Muscle of arm (tissue), 14 donors: ENCODE measurements at places on chromosomes 3 and 15. TPM values are rescaled to one million over a fixed set of nuclear protein-coding genes. Genes with fewer than 3 reads are reported as not detected.

EEFSEC gene
- 17.7 TPM for polyA plus RNA-seq

ACKR4 gene
- 1.0 TPM for polyA plus RNA-seq

ECE2 gene
- not detected for polyA plus RNA-seq

FRMD4B gene
- polyA plus RNA-seq: 18.1 TPM

UBAP1L gene
- polyA plus RNA-seq: 3.5 TPM

CCDC191 gene
- polyA plus RNA-seq: 8.8 TPM

REC114 gene
- polyA plus RNA-seq: not detected

SLC28A2 gene
- polyA plus RNA-seq: 0.14 TPM

A4GNT gene
- not detected for polyA plus RNA-seq

RASGRP1 gene
- 0.22 TPM for polyA plus RNA-seq

IL17RD gene
- polyA plus RNA-seq: not detected

BAHD1 gene
- 14.7 TPM for polyA plus RNA-seq

IQCF5 gene
- polyA plus RNA-seq: not detected

CHRNB4 gene
- 0.21 TPM for polyA plus RNA-seq

C3orf20 gene
- polyA plus RNA-seq: 0.11 TPM

NRG4 gene
- 1.1 TPM for polyA plus RNA-seq

C3orf80 gene
- polyA plus RNA-seq: 3.8 TPM

SHF gene
- polyA plus RNA-seq: 7.8 TPM

MYZAP gene
- 6.2 TPM for polyA plus RNA-seq

NRROS gene
- polyA plus RNA-seq: 6.3 TPM

ZNF197 gene
- 22.7 TPM for polyA plus RNA-seq

GOLGA8T gene
- 0.57 TPM for polyA plus RNA-seq

MAGEL2 gene
- polyA plus RNA-seq: 19.8 TPM

HES1 gene
- 27.6 TPM for polyA plus RNA-seq

SGO1 gene
- 3.4 TPM for polyA plus RNA-seq

CSK gene
- 25.6 TPM for polyA plus RNA-seq

RPS17 gene
- polyA plus RNA-seq: 2,597 TPM

ANKUB1 gene
- polyA plus RNA-seq: 0.44 TPM

ZMYND10 gene
- 0.70 TPM for polyA plus RNA-seq

AGBL1 gene
- 9.7 TPM for polyA plus RNA-seq

SLC24A1 gene
- polyA plus RNA-seq: 6.7 TPM

CEP152 gene
- 3.2 TPM for polyA plus RNA-seq

GSK3B gene
- 26.2 TPM for polyA plus RNA-seq

ILDR1 gene
- 0.82 TPM for polyA plus RNA-seq

EXD1 gene
- not detected for polyA plus RNA-seq

FGD5 gene
- 26.3 TPM for polyA plus RNA-seq

RPN1 gene
- polyA plus RNA-seq: 108 TPM

SLC22A13 gene
- polyA plus RNA-seq: 0.15 TPM

SNTN gene
- not detected for polyA plus RNA-seq

PLCH1 gene
- polyA plus RNA-seq: 0.36 TPM

CYP1A2 gene
- not detected for polyA plus RNA-seq

STRIT1 gene
- 66.9 TPM for polyA plus RNA-seq

OSTN gene
- polyA plus RNA-seq: not detected

MOBP gene
- polyA plus RNA-seq: not detected

CGNL1 gene
- polyA plus RNA-seq: 8.5 TPM

CORO2B gene
- polyA plus RNA-seq: 6.9 TPM

IL12A gene
- 1.1 TPM for polyA plus RNA-seq

C3orf85 gene
- not detected for polyA plus RNA-seq

CPN2 gene
- polyA plus RNA-seq: 0.32 TPM

SEC22C gene
- not detected for polyA plus RNA-seq

PLA1A gene
- 0.22 TPM for polyA plus RNA-seq

HEG1 gene
- 44.5 TPM for polyA plus RNA-seq

NMNAT3 gene
- polyA plus RNA-seq: not detected

SYNPR gene
- polyA plus RNA-seq: not detected

TGM4 gene
- polyA plus RNA-seq: not detected

SLC28A1 gene
- polyA plus RNA-seq: 0.57 TPM

GABRB3 gene
- 3.1 TPM for polyA plus RNA-seq
